WERI-Rb-1 (cell line): ENCODE measurements at places on chromosomes 1 and 21.

GRCh38 chr1:41490911-41491310 is 6.4 kb upstream of the EDN2 start:
- DNase-seq = no peak

DNA sequence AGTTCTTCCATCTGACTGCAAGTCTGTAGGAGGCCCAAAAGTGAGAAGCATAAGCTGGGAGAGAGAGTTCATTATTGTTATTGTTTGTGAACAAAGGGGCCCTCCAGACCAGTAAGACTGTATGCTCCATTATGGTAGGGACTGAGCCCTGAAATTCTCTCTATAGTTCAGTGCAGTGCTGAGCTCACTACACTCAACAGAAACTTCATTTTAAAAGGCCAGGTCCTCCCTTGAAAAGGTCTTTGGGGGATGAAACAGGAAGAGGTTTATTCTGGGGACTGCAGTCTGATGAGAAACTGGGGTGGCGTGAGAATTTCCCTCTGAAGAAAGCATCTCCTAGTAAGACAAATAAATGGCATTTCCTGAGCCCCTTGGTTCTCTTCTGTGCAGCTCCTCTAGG is 5.5 kb upstream of the GATAD2B start:
- no peak for DNase-seq

DNA sequence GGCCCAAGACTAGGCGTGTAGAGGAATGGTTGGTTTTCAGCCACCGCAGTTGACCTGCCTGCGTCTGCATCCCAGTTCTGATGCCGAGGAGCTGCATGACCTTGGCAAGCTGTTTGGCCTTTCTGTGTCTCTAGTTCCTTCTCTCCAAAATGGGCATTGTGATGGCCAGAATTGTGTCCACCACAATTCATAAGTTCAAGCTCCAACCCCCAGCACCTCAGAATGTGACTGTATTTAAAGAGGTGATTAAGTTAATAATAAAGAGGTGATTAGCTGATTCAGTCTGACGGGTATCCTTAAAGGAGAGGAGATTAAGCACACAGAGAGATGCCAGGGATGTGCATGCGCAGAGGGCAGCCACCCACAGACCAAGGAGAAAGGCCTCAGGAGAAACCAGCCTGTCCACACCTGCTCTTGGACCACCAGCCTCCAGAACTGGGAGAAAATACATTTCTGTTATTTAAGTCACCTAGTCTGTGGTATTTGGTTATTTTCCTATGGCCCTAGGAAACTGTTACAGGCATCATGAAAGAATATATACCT is 28.5 kb downstream of the MAB21L3 start:
- peak; percentile 44 for DNase-seq

GRCh38 chr1:198936371-198937083 is 297.7 kb downstream of the PTPRC start:
- DNase-seq = peak; percentile 12

DNA sequence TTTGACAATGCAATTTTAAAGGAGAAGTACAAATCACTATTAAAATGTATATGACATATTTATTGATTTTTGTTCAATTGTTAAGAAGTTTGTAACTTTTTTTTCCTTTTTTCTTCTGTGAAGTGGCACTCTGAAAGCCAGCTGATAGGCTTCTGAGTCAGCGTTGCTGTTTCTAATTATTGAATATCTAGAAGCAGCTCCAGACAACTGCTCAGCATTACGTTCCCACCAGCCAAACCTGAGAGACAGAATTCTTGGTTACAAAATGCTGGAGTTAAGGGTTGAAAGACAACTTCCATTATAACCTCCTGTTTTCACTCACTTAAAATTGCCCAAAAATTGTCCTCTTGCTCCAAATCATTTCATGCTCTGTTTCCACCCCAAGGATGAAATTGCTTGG is 31.4 kb upstream of the LMX1A start:
- no peak for DNase-seq

DNA sequence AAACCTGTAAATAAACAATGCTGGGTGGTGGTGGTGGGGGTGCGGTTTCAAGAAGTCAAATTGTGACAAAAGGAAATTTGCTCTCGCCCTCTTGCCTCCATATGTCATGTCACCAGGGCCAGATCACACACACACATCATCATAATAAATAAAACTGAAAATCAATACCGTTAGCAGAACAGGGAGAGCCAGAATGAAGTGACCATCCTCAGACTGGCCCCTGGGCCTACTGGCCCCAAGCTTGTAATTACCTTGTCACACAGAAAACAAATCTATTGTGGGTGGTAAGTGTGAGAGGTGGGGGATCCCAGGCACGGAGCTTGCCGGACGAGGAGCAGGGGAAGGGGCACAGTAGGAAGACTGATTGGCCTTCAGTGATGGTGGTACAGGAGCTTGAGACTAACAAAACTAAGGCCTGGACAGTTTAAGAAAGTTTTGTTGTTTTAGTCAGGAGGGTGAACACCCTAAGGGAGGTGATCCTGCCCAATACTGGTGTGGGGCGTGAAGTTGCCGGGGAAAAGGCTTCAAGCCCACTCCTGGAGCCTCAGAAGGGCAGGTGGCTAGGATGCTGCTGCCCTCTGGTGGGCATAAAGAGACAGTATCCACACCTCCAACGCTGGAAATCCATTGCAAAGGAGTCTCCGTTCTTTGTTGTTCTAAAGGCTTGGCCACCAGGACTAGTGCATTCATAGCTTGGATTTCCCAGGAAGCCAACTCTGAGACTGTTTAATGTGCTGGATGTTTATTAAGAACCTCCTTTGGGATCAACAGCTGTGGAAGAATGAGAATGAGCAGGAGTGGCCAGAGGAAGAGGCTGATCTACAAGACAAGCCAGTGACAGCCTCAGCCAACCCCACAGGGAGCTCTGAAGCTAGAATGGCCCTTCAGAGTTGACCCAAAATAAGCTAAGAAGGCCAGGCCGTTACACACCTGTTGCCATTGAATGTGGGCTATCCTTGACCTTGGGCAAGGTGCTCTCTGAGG is 8.1 kb upstream of the C1orf216 start:
- DNase-seq = peak; percentile 67

- DNase-seq = peak; percentile 54
Measured at GRCh38 chr1:211944733-211945500, 90.4 kb downstream of the INTS7 start.

- no peak for DNase-seq
Measured at GRCh38 chr1:41496080-41497055, 11.9 kb upstream of the EDN2 start.

DNA sequence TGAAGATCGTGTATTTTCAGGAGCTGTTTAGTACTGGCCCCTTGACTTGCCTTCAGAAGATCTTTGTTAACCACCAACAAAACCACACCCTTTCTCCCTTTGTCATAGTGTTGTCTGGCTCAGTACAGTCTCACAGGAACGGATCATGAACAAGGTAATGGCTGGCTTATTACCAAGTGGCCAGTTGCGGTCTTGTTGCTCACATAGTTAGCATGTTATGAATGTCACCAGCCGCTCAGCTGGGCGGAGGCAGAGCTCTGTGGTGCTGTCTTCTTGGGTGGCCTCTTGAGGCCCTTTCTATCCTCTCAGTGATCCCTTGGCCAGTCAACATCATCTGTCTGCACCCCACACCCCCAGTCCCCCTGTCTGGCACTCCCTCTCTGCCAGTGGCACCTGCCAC is 21.4 kb downstream of the CNIH3 start:
- DNase-seq = no peak

DNA sequence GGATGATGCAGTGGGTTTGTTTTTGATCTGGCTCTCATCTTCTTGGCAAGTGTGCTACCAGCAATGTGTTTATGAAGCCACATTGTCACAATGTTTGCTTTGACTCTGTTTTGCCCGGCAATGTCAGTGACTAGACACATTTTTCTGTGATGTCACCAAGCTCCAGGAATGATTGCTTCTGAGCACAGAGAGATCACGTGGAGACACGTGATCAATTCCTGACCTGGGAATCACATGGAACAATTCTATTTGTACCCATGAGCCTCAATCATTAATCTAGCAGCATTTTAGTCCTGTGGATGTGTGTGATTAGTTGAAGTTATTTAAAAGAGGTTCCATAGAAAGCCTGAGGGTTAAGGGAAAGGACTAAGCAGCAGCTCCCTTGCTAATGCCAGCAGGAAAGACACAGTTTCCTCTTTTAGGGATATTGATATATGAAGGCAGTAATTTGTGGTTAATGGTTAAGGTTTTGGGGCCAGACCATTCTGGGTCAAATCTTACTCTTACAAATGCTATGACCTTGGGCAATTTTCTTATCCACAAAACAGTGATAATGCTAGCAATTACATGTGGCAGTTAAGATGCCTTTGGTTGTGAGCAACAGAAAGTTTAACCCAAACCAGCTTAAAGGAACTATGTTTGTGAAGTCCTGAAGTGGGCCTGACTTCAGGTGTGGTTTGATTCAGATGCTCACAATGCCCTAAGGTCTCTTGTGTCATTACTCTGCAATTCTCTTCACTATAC is 59.0 kb downstream of the FASLG start:
- DNase-seq = no peak

DNA sequence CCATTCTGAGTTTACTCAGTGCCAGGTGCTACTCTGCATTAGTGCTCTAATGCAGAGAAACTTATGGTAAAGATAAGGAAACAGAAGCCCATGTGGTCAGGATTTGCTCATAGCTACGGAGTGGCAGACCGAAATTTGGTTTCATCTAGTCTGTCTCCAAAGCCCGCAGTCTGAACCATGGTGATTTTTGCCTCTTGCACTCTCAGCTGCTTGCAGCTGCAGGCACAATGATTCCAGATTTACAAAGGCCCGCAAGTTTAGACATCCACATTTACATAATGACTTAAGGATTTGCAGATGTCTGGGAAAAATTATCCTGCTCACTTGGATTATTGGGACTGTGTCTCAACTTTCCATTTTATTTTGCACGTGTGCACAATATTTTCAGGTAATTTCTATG is 161.3 kb upstream of the KCNJ6 start:
- no peak for DNase-seq

- no peak for DNase-seq
Measured at GRCh38 chr1:172814428-172814827, 155.5 kb downstream of the FASLG start.

DNA sequence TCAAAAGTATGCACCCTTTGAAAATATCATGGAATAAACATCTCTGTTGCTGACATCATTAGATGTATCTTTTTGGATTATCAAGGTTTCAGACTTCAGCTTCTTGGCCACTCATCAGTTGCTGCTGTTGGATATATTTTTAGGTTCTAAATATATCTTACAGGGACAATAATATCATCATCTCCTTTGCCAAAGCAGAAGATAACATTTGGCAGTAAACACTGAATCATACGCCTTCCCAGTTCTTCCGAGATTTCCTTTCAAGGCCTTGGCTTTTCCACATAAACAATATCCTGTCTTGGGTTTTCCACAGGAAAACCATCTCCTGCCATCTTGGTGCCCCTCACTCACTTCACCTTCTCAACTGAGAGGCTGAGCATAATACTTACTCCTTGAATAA is 39.3 kb downstream of the RGS7 start:
- no peak for DNase-seq

- DNase-seq = no peak
Measured at GRCh38 chr21:40272037-40272436, 404.8 kb downstream of the PCP4 start.

DNA sequence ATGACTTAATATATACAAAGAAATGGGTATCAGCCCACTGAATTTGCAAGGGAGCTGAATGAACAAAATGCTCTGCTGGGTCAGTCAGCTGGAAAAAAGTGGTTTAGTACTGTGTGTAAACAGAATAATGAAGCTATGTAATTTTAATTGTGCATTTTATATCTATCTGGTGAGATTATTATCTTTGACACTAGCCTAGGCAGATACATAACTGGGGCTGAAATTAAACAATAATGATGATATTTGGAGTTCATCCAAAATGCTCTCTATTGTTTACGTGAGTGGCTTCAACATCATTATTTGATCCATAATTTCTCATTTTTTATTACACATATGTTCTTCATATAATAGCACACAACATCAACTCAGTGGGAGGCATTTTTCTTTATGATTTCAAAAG is 208.5 kb upstream of the SNX7 start:
- DNase-seq = no peak

GRCh38 chr1:116356673-116357072 is 16.4 kb upstream of the ATP1A1 start:
- no peak for DNase-seq

- no peak for DNase-seq
Measured at GRCh38 chr1:217274416-217274815, 356.5 kb downstream of the GPATCH2 start.

- DNase-seq = peak; percentile 8
Measured at GRCh38 chr1:143497374-143497747, 474.4 kb downstream of the FAM72C start.

GRCh38 chr1:44786841-44787426 is 1.0 kb downstream of the BEST4 start:
- DNase-seq = no peak

GRCh38 chr1:67399199-67399993 is 30.8 kb downstream of the SERBP1 start:
- DNase-seq = no peak

DNA sequence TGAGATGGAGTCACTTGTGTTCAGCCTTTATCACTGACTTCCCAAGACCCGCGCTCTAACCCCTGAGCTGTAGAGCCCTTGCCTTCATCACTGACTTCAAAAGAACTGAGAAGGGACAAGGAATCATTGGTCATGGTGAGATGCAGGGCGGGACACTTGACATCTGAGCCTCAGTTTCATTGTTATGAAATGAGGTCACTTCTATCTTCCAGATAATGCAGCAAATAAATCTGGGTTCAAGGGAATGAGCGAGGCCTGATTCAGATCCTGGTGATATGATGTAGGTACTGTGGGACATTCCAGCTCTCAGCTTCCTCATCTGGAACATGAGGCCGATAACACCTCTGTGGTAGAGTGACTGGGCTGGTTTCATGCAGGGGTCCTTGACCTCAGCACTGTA is 13.8 kb downstream of the KAZN start:
- DNase-seq = no peak

DNA sequence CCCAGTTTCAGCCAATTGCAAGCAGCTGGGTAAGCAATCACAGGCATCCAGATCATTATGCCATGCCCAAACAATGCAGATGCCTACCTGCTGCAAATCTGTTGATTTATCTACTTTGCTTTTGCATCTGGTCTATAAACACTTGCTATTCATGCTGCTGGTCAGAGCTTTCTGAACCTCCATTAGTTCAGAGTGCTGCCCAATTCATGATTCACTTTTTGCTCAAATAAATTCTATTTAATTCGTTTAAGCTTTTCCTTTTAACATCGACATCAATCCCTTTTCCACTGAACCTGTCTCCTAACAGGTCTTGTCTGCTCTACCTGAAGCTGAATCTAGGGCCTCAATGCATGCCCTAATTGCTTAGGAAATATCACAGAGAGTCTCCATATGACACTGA is 99.4 kb upstream of the C1orf87 start:
- no peak for DNase-seq

GRCh38 chr21:39681257-39681656 is 63.7 kb upstream of the IGSF5 start:
- no peak for DNase-seq

GRCh38 chr1:212485913-212486618 is 53.3 kb downstream of the NENF start:
- DNase-seq = peak; percentile 63

- DNase-seq = no peak
Measured at GRCh38 chr21:36999131-36999898, 7.2 kb upstream of the RIPPLY3 start.
